ENCODE measurements at places on chromosomes 11 and 22. TPM values are rescaled to one million over a fixed set of nuclear protein-coding genes. Genes with fewer than 3 reads are reported as not detected.

- DNase-seq, result no peak
These were observed 55.9 kb upstream of the BARX2 start for GRCh38 chr11:129319751-129320150.

DNA sequence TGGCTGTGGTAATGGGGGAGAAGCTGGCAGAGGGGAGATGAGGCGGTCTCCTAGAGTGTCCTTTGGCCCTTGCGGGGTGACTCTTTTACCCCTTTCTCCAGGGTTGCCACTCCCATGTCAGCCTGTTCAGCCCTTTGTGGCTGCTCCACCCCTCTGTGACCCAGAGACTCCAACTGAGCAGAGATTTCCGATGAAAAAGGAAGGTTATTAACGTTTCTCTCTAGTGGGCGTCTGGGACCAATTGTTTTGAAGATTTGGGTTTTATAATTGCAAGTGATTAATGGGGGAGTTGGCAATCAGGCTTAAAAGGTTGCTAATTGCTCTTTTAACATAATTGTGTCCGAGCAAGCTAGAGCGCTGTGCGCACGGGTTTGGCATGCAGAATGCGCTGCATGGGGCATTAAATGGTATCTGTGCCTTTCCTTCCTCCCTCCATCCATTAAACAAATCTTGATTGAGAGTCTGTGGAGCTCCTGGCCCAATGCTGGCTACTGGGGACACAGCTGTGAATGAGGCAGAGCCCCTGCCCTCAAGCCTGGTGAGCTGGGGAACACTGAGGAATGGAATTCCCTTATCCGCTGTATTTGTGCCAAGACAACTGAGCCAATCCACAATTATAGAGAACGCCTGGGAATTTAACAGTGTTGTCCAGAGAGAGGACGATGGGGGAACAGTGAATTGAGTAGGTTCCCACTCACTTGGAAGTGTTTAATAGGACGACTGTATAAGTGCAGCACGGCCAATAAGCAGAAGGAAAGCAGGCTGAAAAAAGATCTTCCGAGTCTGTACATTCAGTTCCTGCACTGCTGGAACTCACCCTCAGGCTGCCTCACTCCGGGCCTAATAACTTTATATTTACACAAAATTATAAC is 295.9 kb downstream of the MIAT start:
- DNase-seq, result no peak

DNA sequence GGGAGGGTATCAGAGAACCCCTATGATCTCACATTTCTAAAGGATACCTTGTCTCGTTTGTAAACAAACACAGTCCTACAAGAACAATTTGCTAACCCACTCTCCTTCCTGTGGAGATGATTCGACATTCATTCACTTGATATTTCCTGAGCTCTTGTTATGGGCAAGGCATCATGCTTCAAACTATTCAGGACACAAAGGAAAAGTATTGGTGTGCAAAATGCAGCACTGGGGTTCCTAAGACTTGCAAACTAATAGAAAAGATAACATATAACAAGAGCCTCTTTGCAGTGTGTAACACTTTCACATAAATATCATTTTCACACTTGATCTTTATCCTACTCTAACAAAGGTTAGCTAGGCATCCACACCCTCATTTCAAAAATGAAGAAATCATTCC is 211.5 kb upstream of the BLID start:
- DNase-seq, result no peak

DNA sequence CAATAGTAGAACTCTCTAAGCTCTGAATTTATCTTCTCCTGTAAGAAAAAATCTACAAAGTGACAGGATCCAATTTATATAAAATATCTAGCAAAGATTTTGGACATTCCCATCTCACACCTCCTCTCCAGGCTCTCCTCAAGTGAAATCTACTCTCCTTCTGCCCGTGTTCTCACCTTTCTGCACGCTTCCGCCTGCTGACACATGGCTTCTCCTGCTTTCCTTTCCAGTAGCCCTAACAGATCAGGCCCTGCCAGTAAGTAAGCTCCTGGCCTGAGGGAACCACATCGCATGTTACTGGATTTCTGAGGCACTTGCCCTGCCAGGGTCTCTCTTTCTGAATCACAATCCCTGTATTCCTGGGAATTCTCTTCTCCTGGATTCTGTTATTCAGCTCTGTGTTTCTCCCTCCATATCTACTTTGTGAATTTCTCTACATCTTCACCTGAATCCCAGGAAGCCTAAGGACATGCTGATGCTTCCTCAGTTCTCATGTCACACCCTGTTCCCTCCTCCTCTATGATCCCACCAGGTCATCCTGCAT is 53.3 kb upstream of the TOP3B start:
- no peak for DNase-seq

GRCh38 chr22:41003066-41003465 is 51.9 kb downstream of the RBX1 start:
- DNase-seq, result no peak

The KCTD14 gene
- total RNA-seq, result 1.4 TPM

All from mesenteric fat pad (tissue), 1 donor.